ENCODE measurements at places on chromosomes 6 and 20.

DNA sequence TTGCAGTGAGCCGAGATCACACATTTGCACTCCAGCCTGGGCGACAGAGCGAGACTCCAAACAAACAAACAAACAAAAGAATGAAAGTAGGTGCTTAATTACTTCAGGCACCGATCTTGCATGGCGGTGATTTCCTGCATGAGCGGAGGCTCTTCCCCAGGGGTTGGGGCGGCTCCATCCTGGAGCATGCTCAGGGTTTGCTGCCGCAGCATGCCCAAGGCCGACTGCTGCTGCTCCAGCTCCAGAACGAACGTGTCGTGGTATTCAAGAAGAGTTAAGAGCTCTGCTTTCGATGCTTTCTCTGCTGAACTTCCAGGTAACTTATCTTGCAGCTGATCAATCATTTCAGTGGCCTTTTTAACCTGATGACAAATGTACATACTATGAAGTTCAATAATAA, 313.8 kb downstream of the SYNE1 start:
- no peak for DNase-seq

DNA sequence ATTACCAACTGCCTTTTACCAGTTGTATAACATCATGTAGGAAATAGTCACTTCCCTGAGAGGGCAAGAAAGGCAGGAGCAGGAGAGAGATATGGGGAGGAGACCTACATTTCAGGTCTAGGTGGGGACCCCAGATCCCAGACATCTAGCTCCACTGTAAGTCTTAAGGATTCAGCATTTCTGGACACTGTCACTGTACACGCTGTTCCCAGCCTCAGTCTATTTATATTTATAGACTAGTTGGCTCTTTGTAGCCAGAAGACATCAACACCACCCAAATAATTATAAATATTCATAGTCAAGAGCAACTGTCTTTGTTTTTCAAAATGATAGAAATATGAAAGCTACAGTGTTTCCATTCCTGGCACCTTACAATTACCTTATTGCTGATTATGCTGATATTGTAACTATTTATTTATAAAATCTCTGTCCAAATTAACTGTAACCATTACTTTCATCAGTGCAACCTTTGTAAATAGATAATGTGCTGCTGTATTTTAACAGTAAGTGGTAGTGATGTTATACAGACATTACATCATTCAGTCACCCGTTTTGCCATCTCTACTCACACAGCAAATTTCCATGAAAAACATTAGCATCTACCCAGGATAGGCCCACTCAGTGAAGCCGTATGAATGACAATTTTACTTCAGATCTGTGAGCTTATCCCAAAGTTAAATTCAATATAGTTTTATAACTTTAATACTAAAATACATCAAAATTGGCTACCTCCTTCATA, 162.8 kb downstream of the PTPRK start:
- DNase-seq: no peak

GRCh38 chr6:77740380-77740779, 87.5 kb downstream of the MEI4 start:
- no peak for DNase-seq

DNA sequence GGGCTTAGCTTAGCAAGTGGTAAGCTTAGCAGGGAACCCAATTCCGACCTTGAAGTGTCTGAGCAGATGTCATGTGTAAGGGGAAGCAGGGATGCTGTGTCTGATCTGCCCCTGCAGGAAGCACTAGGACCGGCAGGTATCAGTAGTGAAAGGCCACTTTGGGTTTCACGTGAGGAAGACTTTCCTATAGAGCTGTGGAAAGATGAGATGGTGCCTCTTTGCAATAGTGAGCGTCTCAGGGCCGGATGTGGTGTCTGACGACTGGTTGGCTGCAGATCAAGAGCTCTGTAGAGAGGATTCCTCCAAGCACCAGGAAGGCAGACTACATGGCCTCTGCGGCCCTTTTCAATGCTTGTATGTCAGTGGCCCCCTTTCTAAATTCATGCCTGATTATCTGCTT, 98.3 kb downstream of the TIAM2 start:
- DNase-seq: peak; percentile 17

DNA sequence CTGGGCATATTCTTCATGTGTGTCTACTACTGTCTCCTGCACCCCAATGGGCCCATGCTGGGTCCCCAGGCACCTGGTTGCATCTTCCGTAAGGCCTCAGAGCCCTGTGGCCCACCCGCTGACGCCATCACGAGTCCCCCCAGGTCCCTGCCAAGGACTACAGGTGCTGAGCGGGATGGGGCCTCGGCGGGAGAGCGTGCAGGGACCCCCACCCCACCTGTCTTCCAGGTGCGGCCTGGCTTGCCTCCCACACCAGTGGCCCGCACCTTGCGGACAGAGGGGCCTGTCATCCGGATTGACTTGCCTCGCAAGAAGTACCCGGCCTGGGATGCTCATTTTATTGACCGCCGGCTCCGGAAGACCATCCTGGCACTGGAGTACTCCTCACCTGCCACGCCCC, 13.2 kb upstream of the CCM2L start:
- DNase-seq: no peak

- DNase-seq: no peak
Observed at GRCh38 chr20:37316116-37316774, 26.8 kb downstream of the MANBAL start.

Data from activated T-helper 1 cell treated with anti-CD3 and anti-CD28 coated beads, Interleukin-2, amount 50 U/mL, for 16 hours (primary cell).